ENCODE measurements at places on chromosomes 2 and 18. TPM values are rescaled to one million over a fixed set of nuclear protein-coding genes. Genes with fewer than 3 reads are reported as not detected.

- no peak for DNase-seq
Measured at GRCh38 chr2:201653221-201653620, 9.9 kb upstream of the TMEM237 start.

GRCh38 chr2:27074738-27075565 lies 3.5 kb upstream of the EMILIN1 start:
- DNase-seq = no peak

DNA sequence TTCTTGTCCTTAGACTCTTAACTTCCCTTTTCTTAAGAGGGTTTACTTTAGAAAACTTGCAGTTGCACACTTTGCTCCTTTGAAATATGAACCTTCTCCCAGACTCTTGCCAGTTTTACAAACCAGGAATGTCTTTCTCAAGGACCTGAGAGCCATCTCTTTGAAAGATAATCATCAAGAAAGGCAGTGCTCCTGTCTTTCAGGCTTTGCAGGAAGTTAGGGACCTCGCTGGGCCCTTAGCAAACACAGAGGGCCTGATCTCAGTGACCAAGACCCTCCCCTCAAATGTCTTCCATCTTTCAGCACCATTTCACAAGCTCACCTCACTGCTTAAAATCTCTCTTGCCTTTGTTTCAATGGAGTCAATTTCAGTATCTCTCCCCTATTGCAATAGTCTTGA lies 32.0 kb upstream of the NYAP2 start:
- no peak for DNase-seq

Gene GREB1L
- 12.2 TPM for polyA plus RNA-seq

Gene UGGT1
- 27.5 TPM for polyA plus RNA-seq
